ENCODE measurements at places on chromosomes 2 and 18.

GRCh38 chr2:180405520-180405919 lies 398.4 kb upstream of the CWC22 start:
- DNase-seq, result no peak

DNA sequence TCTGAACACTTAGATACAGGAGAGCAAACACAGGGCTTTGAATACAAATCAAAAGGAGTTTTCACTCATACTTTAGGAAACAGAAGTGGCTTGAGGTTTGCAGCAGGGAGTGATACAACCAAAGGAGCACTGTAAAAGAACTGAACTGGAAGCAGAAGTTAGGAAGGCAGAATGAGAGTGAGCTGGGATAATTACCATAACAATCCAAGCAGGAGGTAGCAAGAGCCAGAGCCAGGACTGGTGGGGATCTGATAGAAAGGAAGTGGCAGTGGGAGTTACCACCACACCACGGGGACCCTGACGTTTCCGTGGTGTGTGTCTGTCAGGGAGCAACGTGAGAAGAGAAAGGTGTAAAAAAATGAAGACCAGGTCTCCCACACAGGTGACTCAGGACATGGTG lies 81.3 kb upstream of the EPB41L3 start:
- no peak for DNase-seq

DNA sequence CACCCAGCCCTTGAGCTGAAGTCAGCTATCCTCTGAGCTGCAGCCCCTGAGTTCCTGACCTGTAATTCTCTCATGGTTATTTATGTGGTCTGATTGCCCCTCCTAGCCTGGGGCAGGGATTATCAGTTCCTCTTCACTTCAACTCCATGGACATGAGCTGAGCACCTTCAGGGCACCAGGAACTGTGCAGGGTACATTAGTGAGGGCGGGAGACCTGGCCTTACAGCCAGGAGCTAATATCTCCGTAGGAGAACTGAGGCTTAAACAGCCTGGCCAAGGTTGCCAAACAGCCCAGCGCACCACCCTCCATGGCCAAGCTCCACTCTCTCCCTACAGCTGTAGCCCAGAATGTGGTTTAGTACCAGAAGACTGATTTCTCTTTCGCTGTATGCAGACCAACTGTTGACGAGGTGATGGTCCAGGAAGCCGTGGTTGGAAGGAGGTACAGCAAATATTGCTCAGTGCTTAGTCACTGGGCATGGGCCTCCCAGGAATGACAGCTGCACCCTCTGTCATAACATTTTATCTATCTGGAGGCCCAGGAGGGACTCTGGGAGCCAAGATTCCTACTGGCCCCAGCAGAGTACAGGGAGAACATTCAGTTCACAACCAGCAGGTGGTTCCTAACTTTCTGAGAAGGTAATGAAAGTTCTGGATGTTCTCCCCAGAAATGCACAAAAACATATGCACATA lies 228.7 kb upstream of the SIX2 start:
- DNase-seq, result no peak

- DNase-seq, result no peak
Measured at GRCh38 chr2:152222975-152223637, 47.5 kb upstream of the STAM2 start.

DNA sequence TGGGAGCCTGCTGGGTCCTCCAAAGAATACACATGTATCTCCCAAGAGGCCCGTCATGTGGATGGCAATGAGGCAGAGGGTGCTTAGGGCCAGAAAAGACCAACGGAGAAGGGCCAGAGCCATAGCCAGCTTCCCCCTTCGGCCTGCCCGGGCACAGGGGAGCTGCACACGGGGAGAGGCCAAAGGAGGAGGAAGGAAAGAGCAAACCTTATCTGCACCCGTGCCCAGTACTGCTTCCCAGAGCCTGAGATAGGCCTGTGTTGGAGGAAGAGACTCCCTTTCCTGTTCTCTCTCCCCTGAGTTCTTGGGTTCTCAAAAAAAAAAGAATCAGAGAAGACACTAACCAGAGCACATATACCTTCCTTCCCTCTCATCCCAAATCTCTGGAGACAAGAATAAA lies 250.3 kb downstream of the ANAPC1 start:
- no peak for DNase-seq

DNA sequence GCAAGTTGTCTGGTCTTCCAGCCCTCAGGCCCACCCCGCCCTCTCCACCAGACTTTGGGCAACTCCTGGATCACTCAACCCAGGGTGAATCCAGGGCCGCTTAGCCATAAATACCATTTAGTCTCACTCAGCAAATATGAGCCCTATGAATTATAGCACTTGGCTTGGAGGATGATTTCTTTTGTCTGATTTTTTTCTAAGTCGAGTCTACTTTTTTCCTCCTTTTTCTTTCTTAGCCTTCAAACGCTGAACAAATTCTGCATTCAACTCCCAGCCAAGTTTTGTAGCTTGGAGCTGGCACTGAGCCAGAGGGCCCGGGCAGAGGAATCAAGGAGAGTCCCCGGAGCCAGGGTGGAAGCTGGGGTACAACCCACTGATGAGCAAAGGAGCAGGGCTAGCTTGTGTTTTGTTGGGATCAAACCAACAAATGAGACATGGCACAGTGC lies 48.7 kb downstream of the SERTAD2 start:
- no peak for DNase-seq

DNA sequence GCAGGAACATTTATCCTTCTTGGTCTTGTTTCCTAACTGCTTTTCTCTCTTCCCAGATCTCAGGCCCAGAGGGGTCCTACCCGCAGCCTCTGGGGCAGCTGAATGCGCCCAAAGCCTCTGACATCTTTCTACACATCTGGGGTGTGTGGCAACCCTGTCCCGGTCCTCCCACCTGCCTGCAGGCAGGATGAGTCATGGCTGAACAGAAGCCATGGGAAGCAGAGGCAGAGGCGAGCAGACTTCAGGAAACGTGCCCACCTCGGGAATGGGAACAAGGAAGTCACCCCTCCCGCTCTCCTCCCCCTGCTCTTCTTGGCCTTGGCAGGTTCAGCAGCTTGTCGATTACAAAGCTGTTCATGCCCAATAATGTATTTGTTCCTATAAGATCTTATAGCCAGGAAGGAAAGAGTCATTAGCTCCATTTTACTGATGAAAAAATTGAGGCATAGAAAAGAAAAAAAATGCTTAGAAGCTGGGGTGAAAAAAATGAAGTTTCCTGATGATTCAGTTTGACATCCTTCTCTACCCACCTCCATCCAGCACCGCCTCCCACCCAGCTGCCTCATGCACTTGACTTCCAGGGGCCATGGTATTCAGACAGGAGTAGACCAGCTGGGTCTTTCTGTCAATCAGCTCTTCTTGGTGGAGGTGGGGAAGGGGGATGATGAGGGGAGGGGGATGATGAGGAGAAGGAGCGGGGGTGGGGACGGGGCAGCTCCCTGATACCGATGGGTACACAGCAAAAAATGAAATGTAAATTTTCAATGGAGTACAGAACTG lies 10.4 kb upstream of the KCNF1 start:
- DNase-seq, result no peak

GRCh38 chr2:222399038-222399783 lies 25.1 kb upstream of the SGPP2 start:
- no peak for DNase-seq

- DNase-seq, result no peak
Measured at GRCh38 chr18:54906331-54907185, 52.7 kb downstream of the CCDC68 start.

GRCh38 chr18:24968238-24968775 lies 383.7 kb downstream of the ZNF521 start:
- DNase-seq, result no peak

GRCh38 chr18:31634331-31634713 lies 42.6 kb downstream of the TTR start:
- no peak for DNase-seq

DNA sequence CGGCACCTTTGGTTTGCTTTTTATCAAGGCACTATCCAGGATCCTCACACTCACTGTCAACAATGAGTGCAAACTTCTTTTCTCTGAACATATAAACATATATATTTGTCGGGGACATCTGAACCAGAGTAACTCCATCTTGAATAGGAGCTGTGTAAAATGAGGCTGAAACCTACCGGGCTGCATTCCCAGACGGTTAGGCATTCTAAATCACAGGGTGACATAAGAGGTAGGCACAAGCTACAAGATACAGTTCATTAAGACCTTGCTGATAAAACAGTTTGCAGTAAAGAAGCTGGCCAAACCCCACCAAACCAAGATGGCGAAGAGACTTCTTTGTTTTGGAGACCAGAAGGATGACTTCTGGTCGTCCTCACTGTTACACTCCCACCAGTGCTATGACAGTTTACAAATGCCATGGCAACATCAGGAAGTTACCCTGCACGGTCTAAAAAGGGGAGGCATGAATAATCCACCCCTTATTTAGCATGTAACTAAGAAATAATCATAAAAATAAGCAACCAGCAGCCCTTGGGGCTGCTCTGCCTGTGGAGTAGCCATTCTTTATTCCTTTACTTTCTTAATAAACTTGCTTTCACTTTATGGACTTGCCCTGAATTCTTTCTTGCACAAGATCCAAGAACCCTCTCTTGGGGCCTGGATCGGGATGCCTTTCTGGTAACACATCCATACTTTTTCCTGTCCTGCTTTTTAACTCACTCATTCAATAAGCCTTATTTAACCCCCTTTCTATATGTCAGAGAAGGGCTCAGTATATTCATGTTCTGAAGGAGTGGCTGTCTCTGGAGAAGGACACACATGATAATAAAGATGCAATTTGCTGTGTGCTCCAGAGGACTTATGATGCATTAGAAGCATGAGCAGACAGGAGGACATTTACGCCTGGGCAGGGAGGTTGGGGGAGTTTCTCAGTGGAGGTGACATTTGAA lies 65.4 kb downstream of the TACR1 start:
- no peak for DNase-seq

DNA sequence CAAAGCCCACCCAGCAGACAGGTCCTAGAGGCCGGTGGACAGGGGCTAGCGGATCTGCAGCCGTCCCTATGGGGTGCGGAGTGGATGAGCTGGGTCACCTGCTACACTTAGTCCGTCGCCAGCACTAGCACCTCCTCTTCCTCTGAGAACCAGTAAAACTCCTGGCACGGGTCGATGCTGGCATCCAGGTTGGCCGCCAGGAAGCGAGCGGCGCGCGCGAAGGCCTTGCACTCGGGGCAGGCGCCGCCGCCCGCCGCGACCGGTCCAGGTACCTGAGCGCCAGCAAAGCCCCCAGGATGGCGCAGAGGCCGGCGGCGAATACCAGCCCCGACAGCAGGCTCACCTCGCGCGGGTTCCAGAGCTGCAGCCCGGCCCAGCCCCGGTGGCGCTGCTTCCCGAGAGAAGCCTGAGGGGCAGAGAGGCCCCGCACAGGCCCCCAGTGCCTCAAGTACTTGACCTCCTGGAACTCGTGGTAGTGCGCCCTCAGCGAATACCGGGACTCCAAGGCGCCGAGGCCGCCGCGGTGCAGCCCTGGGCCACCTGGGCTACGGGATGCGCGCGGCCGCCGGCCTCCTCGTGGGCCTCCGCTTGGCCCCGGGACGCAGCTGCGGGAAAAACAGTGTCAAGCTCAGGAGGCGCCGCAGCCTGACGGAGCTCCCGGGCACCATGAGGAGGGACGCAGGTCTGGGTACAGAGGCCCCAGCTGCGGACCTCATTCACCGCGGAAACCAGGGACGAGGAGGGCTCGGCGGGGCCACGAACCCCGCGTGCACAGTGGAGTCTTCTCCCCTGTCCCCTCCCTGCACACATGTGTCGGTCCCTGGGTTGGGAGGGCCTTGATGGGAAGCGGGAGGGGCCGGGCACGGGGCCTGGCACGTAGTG lies 27.5 kb upstream of the ALPP start:
- no peak for DNase-seq

GRCh38 chr2:80222644-80223043 lies 81.9 kb downstream of the LRRTM1 start:
- no peak for DNase-seq

DNA sequence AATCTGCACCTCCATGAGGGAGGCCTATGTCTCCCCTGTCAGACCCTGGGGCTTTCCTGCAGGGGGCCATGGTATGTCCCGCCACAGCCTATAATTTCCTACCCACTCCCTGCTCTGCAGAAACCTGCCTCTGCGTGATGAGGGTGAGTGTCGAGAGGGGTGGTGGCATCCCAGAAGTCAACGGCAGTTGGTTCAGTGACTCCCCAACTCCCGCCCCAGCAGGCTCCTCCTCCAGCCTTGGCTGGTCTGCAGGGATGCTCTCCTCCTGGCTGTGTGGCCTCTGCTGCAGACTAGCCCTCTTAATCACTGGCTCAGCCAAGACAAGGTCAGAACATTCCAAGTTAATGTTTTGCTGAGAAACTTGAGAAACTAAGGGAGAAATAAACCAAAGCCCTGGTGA lies 13.3 kb downstream of the CELF4 start:
- DNase-seq, result no peak

- DNase-seq, result no peak
Measured at GRCh38 chr18:7958081-7958896, 391.2 kb downstream of the PTPRM start.

- DNase-seq, result no peak
Measured at GRCh38 chr2:62724886-62725711, 19.6 kb downstream of the EHBP1 start.
